Activated effector memory CD4-positive, alpha-beta T cell treated with Interleukin-2 at 50 U/mL for 16 hours (primary cell): ENCODE measurements at places on chromosomes 5 and 9.

DNA sequence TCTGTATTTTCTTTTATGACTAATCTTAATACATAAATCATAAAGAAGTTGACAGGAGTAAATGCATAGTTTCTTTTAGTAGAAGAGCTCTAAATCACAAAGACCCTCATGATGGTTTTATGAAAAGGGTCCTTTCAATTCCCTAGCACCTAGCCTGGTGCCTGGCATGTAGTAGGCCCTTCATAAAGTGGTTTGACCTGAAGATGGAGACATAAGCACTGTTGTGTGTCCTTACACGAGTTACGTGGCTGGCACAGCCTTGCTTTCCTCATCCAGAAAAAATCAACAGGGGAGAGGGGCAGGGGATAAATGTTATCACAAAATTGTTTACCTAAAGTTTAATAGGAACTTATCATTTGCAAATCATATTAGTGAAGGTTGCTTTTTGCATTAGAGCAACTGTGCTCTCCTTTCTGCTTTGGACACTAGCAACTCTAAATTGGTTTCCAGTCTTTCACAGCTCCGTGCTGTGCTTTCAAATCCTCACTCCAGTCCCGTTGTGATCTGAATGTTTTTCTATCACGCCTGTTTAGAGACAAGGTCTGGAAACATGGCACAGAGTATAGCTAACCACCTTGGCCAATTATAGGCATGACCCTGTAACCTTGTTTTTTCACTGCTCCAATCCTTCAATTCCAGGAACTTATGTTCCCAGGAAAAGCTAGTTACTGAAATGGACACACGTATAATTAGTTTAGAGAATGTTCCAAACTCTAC is 55.7 kb downstream of the ARL15 start:
- no peak for DNase-seq

DNA sequence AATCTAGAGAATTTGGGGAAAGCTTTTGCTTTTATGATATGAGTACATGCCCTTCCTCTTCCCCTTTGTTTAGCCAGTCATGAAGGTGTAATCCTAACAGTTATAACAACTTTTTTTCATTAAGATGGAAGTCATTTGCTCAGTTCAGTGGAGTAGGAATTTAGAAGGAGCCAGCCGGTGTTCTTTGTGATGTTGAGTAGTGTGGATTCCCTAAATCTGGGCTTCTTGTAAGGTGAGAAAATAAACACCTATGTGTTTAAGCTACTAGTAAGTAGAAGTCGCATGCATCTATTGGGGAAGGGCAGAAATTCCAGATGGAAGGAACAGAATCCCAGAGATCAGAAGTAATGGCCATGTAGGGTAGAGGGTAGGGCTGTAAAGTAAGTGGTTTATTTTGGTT is 13.6 kb upstream of the CNTLN start:
- no peak for DNase-seq

DNA sequence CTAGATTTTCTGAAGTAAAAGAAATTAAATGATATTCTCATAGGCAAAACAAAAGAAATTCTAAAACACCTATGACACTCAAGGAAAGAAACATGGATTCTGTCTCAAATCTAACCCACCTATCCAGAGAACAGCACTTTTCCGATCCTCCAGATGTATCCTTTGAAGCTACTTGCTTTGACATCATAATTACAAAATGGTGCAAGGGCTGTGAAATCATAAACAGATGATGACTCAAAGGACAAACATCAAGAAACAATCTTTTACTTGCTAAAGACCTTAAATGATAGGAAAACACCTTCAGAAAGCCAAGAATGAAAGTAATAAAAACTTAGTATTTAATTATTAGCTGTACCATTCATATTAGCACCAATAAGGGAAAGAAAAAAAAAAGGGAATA is 202.6 kb downstream of the DENND1A start:
- DNase-seq, result no peak

GRCh38 chr5:75020016-75020656 is 32.2 kb downstream of the GCNT4 start:
- DNase-seq, result no peak

DNA sequence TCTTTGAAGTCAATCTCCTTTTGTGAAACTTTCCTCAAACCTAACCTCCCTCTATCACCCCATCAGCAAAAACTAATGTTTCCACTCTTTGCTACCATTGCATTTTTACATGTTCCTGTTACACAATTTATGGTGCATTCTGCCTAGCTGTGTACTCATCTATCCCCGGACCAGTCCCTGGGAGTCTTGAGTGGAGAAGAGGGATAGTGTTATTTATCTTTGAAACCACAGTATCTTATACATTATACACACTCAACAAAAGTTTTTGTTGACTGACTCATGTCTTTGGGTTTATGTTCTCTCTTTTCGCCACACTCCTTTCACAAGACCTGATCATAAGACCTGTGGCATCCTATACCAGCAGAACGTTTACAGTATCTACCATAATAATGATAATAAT is 26.4 kb downstream of the TNFAIP8 start:
- no peak for DNase-seq

- DNase-seq, result no peak
These were observed 538.5 kb upstream of the TUSC1 start for GRCh38 chr9:26216702-26217101.

DNA sequence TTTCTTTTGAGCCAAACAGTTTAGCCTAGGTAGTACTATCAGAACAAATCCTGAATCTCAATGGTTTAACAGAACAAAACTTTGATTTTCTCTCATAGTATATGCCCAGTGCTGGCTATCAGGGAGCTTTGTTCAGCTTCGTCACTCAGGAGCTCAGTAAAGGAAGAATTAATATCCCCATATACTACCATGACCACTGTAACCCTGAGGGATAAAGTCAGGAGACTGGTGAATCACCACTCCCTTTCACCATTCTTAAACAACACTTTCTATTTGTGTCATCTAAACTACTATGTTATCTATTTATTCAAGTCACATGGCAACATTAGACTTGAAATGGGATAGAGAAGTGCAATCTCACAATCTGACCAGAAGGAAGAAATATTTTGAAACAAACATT is 522.6 kb upstream of the COX7C start:
- no peak for DNase-seq

- DNase-seq, result no peak
These were observed 108.6 kb upstream of the RAD23B start for GRCh38 chr9:107174441-107174840.

DNA sequence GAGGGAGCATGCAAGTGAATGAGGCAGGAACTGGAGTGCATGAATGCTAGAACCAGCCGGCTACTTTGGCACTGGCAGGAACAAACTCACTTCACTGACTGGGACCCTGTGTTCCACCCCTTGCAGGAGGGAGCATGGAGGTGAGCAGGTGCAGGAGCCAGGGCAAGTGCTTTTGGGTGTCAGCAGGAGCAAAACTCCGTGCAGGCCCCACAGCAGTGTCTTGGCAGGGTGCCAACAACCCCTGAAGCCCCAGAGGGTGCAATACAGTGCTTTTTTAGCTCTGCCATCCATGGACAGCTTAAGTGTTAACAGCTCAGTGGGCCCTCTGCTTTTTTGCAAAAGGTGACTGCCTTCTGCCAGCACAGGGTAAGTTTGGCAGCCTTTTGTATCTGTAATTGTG is 245.8 kb upstream of the PCSK5 start:
- no peak for DNase-seq

- no peak for DNase-seq
These were observed 1.7 kb downstream of the EPB41L4B start for GRCh38 chr9:109319017-109319625.

GRCh38 chr5:150497989-150498317 is 10.0 kb upstream of the NDST1 start:
- no peak for DNase-seq

DNA sequence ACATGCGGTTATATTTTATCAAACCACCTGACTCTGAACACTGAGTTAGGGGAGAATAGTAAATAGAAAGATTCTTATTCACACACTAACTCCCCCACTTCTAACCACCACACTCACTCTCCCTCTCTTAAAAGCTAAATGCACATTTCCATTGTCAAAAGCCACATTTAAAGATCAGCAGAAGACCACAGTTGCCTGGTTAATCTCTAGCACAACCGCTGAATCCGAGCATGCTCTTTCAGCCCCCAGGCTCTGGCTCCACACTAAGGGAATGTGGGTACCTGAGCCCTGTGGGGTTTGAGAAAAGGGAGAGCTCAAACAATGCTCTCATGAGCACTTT is 35.7 kb downstream of the PFDN1 start:
- no peak for DNase-seq

DNA sequence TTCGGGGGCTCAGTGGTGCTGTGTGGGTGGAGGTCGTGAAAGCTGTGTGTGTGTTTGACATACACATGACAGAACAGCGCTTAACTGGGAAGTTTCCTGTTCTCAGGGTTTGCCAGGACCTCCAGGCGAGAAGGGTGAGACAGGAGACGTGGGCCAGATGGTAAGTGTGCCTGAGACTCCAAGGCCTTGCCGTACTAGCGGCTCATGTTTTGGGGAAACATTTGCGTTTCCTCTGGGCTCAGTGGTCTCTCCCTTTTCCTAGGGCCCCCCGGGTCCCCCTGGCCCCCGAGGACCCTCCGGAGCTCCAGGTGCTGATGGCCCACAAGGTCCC is 68.3 kb upstream of the FCN2 start:
- no peak for DNase-seq

DNA sequence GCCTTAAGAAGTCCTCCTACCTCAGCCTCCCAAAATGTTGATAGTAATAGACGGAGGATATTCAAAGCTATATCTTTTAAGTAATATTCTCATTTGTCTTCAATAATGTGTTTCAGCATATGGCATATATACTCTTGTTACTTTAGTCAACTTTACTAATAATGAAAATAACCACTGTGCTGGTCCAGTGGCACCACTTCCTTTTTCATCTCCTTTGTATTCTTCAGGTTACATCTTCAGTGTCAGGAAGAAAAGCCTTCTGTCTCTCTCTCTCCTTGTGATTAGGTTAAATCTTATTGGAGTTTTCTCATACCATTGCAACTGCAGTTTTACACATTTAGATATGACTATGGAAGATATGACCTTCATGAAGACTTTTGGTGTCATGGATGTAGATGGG is 31.3 kb downstream of the PARP8 start:
- no peak for DNase-seq

GRCh38 chr9:27726244-27727081 is 153.2 kb upstream of the C9orf72 start:
- no peak for DNase-seq

DNA sequence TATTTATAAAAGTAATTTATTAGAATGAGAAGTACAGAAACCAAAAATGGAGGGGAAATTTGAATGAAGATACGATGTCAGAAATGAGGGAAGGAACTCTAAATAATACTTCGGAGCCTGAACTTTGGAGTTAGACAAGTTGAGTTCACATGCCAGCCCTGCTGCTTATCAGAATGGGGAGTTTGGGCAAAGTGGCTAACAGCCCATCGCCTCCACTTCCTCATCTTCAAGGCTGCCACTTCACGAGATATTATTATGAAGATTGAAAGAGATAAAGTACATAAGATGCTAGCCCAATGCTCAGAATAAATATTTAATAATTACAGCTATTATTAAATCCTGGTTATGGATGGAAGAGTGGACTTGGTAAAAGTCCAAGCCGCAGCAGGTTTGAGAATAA is 56.2 kb upstream of the ABCA1 start:
- no peak for DNase-seq

DNA sequence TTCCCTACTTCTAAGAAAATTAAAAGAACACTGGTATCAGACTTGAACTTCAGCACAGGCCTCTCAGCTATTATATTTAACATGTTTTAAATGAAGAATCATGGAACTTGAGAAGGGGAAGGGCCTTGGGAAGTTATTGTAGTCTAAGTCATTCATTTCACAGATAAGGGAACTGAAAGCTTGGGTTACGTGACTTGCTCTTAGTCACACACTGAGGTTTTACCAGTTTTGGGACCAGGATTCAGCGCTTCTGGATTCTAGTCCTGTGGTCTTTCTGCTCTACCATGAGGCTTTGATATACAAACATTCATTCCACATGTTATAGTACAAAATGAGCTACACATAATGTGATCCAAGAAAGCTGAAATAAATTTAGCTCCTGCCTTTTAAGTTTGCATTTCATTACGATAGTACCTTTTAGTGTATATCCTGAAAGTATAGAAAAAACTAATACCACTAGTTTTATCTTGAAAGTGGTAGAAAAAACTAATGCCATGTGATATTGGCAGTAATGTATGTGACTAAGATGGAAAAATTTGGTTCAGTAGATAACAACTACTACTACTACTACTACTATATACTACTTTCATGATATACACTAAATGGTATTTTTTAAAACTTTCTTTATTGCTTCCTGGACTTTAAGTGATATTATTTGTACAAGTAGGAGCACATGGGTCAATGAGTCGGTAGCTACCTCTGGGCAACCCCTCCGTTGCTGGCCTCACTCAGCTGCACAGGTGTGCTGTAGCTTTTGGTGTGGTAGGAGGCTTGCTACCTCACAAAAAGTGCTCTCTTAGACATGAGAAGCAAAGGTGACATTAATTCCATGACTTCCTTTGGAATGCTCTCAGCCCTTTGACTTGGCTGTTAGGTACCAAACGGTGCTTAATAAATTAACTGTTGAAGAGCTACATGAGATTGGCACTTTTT is 40.7 kb downstream of the F2RL2 start:
- no peak for DNase-seq

DNA sequence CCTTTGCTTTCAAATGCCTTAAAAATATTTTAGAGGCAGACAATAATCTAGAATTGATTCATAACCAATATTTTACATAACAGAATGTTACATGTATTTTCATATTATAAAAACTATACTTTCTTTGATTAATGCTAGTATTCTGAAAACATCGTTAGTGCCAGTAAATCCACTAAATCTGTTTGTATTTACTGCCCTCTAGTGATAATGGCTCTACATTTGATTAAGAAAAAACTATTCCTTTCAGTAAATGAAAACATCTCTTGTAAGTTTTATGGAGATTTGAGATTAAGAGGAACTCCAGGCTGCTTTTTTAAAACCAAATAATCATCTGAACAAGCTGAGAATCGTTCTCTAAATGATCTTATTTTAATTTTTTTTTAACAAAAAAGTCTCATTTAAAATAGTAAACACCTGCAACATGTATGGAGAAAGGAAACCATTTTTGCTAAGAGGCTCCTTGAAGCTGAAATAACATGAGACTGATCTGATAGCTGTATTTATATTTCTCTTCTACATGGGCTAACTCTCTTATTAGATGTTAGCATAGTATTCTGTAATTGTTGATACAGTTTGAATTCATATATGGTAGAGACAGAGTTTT is 424.7 kb downstream of the RAB3C start:
- DNase-seq, result no peak
